Activated CD8-positive, alpha-beta T cell treated with anti-CD3 and anti-CD28 coated beads for 36 hours (primary cell): ENCODE measurements at places on chromosomes 7 and 10.

- DNase-seq: no peak
Observed at GRCh38 chr7:92697414-92697813, 107.2 kb upstream of the FAM133B start.

DNA sequence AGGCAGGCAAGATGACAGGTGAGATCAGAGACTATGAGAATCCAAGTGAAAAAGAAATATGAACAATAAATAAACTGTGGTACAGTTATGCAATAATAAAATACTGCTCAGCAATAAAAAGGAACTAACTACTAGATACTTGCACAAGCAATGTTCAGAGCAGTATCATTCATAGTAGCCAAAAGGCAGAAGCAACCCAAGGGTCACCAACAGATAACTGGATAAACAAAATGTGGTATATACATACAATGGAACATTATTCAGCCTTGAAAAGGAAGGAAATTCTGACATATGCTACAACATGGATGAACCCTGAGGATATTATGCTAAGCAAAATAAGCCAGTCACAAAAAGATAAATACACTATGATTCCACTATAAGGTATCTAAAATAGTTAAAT, 76.9 kb upstream of the KCNIP2 start:
- DNase-seq: no peak

DNA sequence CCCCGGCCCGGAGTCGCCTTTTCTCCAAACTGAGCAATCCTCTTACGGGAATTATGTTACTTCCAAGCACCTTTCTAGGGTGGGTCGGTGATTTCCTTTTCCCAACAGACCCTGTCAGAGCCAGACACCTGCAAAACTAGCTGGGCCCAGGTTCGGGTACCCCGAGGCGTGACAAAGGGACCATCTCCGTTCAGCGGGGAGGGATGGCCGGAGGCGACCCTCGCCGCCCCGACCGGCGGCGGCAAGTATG, 445 bp downstream of the PPA1 start:
- DNase-seq: peak; percentile 38

DNA sequence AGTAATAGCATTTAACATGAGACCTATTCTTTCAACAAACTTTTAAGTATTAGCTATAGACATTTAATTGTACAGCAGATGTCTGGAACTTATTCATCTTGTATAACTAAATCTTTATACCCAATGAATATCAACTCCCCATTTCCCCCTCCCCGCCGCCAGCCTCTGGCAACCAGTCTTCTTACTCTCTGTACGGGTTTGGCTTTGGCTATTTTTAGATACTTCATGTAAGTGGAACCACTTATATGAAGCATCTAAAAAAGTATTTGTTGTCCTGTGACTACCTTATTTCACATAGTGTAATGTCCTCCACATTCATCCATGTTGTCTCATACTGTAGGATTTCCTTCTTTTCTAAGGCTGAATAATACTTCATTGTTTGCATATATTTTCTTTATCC, 60.8 kb downstream of the RAB18 start:
- DNase-seq: no peak

DNA sequence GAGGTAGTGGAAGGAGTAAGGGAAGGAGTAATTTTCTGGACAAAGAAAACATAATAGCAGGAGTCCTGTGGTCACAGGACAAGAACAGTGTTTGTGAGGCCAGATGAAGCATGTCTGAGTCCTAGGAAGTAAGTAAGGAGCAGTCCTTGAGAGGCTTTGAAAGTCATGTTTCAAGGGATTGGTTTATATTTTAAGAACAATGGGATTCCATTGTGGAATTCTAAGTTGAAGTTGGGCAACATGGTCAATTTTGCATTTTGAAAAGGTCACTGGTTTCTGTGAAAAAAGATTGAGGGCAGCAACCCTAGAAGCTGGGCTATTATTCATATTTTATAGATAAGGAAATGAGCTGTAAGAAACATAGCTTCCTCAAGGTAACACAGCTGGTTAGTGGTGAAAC, 10.8 kb upstream of the SLC25A28 start:
- DNase-seq: no peak

- no peak for DNase-seq
Observed at GRCh38 chr10:75104842-75105241, 6.6 kb upstream of the SAMD8 start.

DNA sequence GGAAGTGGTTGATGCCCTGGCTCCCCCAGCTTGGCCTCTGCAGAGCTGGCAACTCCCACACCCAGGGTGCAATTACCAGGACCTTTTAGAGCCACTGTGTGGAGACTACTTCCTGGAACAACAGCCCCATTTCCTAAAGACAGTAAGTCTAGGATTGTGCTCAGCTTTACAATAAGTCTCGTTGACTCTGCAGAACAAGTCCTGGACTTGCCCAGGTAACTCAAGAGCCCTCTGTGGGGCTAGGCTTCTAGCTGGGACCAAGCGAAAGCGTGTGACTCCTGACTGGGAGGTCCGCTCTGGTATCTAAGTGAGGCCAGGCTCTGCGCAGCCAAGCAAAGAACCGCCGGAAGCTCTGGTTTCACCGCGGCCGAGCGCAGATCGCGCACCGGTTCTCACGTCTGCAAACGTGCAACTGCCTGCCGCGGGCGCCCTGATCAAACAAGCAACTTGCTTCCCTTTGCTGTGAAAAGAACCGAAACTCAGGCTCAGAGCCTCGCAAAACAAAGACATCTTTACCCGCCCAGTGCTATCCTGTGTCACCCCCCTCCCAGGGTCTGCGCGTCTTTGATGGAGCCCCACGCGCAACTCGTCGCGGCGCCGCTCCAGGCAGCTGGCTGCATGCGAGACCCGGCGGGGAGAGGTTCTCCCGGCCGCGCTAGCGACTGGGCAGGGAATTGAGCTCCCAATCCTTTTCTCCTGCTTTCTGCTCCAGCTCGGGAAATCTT, 4.4 kb upstream of the PDLIM1 start:
- peak; percentile 73 for DNase-seq

GRCh38 chr10:93417266-93417665, 64.9 kb downstream of the MYOF start:
- no peak for DNase-seq

DNA sequence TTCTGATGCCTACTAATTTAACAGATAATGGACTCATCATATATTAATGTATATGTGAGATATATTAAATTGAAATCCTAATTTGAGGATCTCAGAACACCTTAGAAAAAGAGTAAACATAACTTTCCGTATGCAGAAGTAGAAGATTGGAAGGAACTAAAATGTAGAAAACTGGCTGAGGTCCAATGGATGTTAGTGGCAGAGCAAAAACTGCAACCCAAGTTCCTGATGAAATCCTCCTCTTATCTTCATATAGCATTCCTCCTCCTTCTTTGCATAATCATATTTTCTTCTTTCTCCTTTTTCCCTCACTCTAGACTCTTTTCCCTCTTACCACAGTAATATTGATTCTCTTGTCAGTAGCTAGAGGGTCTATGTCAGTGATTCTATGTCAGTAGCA, 6.0 kb downstream of the INA start:
- no peak for DNase-seq

DNA sequence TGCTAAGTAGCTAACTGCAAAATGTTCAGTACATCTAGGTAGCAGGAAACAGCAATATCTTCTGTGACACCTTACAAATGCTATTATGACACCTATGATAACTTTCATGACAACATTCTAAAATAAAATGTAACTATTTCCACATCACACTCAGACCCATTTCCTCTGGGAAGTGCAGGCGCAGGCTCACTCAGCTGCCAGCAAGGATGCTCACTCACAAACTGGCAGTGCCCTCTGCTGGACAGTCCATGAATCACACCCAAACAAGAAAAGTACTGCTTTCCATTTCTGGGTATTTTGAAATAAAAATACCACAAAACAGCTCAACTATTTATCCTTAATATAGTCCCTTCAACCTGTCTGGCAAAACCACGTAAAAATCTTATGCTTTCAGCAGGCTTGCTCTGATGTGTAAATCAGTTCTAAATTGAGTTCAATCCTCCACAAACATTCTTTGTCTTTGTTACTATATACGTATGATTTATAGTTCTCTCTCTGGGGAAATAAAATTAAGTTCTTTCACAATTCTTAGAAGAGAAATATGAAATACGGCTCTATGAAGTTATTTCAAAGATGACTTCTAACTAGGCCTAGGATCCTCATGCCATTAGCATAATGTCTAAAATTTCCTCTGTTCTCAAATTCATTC, 176.6 kb downstream of the PARD3 start:
- peak; percentile 78 for DNase-seq

GRCh38 chr10:35416619-35417312, 80.5 kb downstream of the CCNY start:
- peak; percentile 8 for DNase-seq

- no peak for DNase-seq
Observed at GRCh38 chr7:132102391-132102790, 473.9 kb downstream of the PLXNA4 start.

DNA sequence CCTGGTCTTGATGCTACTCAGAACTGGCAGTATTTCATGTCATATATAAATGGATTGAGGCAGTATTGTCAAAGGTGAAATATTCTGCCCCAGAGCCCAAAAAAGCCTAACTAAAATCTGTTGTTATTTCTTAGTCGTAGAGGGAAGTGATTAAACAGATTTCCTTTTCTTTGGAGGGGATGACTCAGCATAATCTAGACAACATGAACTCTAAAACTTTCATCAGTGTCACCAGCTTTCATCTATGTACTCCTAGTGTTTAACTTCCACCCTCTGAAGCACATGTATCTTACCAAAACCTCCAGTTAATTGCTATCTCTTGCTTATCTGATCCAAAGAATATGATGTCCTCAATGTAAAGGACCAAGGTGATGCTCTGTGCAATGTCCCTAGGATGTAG, 97.1 kb upstream of the ARID5B start:
- DNase-seq: no peak

DNA sequence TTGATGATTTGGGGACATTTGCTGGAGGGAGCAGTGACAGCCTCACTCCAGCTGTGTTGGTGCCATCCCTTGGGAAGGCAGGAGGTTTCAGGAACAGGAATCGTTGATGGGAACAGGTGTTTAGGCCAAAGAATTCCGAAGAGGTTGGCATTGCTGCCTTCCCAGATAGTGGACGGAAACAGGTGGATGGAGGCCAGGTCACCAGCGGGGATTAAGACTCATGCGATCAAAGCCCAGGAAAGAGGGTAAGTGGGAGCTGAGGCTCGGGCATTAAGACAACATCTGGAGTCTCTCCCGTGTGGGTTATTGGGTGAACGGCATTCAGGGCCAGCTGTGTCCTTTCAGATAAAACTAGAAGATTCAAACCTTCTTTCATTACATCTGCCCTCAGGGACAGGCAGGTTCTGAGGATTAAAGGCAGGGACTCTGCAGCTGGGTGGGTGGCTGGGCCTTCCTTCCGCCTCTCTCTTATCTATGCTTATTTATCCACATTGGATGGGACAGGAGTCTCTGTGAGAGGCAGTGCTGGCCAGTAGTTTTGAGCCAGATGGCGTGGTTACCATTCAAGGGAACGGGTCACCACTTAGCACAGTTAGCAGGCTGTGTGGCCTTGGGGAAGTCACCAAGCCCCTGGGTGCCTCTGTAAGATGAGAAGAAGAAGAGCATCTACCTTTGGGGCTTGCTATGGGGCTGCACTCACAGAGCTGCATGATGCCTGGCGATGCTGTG, 67.6 kb downstream of the INSIG1 start:
- DNase-seq: no peak

- no peak for DNase-seq
Observed at GRCh38 chr10:86698207-86698940, 30.1 kb downstream of the LDB3 start.

- no peak for DNase-seq
Observed at GRCh38 chr10:12013926-12014325, 28.7 kb downstream of the UPF2 start.

- DNase-seq: peak; percentile 74
Observed at GRCh38 chr7:1532456-1533254, 2.2 kb downstream of the MAFK start.

DNA sequence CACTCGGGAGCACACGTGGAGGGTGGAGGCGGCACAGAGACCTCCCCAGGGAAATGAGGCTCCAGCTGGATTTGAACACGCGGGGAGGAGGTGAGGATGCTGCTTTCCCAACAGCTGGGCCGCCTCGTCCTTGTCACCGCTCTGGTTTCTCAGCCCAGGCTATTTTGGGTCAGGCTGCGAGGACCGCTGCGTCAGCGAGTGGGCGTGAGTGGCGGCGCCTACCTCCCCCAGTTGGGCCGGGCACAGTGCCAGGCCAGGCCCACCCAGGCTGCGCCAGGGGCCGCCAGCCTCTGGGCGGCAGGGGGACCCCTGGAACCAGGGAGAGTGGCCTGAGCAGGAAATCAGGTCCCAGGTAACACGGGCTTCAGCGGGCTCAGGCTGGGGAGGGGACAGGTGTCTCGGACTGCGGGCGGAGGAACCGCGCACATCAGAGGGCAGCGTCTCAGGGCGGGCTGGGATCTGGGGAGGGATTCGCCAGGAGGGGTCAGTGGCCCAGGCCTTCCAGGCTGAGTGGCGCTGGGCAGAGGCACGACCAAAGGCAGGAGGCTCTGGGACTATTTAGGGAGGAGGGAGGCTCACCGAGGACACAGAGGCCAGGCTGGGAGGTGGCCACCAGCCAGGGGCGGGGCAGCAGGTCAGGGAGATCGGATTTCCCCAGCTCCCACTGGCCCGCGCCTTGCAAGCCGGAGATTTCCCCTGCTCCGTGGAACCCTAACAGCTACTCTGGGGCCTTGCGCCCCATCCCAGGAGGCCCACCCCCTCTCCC, 125.2 kb upstream of the RET start:
- no peak for DNase-seq

- DNase-seq: no peak
Observed at GRCh38 chr10:98090822-98091221, 43.6 kb upstream of the R3HCC1L start.

DNA sequence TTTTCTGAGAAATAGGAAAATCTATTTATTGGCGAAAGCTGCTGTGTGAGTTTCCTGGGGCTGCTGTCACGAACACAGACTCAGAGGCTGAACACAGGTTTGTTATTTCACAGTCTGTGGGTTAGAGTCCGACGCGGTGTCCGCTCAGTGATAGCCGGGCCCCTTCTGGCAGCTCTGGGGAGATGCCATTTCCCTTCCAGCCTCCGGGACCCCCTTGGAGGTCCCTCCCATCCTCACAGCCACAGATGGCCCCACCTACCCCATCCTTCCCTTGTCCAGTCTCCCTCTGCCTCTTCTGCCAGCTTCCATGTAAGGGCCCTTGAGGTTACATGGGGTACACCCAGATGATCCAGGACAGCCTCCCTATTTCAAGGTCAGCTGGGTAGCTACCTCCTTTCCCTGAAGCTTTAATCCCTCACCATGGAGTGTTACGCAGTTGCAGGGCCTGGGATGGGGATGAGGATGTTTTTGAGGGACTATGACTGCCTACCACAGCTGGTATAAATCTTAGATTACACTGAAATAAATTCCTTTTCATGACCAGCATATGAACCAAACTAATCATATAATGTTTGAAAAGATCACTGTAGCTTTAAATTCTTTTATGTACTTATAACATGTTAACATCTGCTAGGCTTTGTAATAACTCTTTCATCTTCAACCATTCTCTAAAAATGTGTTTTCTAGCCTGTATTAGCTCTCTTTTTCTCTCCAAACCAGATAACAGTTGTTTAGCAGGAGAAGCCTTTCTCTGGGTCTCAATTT, 98.5 kb downstream of the WDR37 start:
- no peak for DNase-seq

GRCh38 chr10:69766161-69766910, 35.4 kb upstream of the COL13A1 start:
- DNase-seq: no peak
